Renal cortex interstitium (tissue), 15 donors: ENCODE measurements at places on chromosomes 7 and 10. TPM values are rescaled to one million over a fixed set of nuclear protein-coding genes. Genes with fewer than 3 reads are reported as not detected.

The AKR1D1 gene
- 0.17 TPM for polyA plus RNA-seq

The DPYSL4 gene
- 22.5 TPM for polyA plus RNA-seq

The FFAR4 gene
- polyA plus RNA-seq: not detected

DNA sequence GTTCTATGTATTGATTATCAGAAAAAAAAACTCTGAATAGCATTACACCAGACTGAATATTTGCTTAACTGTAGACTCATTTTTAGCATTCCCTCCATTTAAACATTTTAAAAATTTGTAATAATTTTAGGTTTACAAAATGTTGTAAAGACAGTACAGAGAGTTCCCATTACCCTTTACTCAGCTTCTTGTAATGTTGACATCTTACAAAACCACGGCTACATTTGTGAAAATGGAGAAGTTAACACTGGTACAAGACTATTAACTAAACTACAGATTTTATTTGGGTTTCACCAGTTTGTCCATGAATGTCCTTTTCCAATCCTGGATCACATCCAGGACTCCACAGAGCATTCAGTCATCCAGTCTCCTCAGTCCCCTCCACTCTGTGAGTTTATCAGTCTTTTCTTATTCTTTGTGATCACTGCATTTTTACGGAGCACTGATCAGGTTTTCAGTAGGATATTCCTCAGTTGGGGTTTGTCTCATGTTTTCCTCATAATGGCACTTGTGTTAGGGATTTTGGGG lies 130.0 kb upstream of the EEPD1 start:
- DNase-seq: no peak

- DNase-seq: no peak
Observed at GRCh38 chr7:55550841-55551537, 21.3 kb downstream of the VOPP1 start.

DNA sequence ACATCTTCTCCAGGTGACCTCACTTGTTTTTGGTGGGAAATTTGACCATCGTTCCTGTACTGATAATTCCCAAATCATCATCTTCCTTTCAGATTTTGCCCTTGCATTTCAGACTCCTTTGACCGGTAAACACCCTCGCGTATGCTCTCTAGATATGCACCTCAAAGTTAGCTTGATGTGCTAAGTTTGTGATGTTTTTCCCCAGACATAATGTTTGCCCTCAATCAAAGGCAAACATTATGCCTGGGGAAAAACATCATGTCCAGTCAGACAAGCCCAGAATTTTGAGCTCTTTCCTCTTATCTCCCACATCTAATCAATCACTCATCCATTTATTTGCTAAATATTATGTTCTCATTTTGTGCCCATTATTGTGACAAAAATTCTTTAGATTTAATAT lies 26.2 kb downstream of the CCSER2 start:
- no peak for DNase-seq

- DNase-seq: no peak
Observed at GRCh38 chr7:44966731-44967538, 11.9 kb downstream of the MYO1G start.
